ENCODE measurements at places on chromosomes 6 and 20.

GRCh38 chr6:108958900-108959770 is 110.9 kb downstream of the ARMC2 start:
- DNase-seq, result no peak

GRCh38 chr6:143096403-143096802 is 35.7 kb downstream of the AIG1 start:
- no peak for DNase-seq

GRCh38 chr6:53794137-53794719 is 577 bp upstream of the LRRC1 start:
- peak; percentile 40 for DNase-seq

DNA sequence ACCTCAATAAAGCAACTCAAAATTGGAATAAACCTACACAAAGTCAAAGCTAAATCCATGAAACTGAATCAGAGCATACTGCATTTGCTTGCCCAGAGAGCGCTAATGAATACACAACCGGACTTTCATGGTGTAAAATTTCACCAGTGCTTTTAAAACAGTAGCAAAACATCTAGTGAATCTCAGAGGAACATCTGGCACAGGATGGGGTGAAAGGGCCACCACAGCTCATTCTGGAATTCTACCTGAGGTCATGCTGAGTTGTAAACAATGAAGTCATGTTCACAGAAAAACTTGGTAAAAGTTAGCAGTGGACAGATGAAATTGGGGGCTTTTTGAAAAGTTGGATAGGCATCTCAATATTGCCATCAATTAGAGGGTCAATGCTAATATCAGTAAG is 125.6 kb upstream of the STXBP5 start:
- DNase-seq, result no peak

DNA sequence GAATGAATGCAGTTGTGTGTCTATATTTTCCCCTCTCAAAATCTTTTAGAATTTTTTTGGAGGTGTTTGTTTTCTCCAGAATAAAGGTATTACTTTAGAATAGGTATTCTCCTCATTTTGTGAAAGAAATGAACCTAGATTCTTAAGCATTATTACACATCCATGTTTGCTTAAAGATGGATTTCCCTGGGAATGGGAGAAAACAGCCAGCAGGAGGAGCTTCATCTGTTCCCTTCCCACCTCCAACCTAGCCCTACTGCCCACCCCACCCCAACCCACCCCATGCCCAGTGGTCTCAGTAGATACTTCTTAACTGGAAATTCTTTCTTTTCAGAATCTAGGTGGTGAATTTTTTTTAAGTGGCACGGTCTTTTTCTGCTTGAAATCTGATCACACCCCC is 127.8 kb downstream of the CD109 start:
- no peak for DNase-seq

Measured in T-helper 9 cell (primary cell).